H4 (cell line): ENCODE measurements at places on chromosomes 7 and 10. TPM values are rescaled to one million over a fixed set of nuclear protein-coding genes. Genes with fewer than 3 reads are reported as not detected.

CTNNA3 gene
- total RNA-seq, result 0.02 TPM in 1 of 2 replicates, not detected in the other

EBLN1 gene
- total RNA-seq, result not detected in 2 replicates

NCF1 gene
- total RNA-seq, result not detected in 2 replicates

MMS19 gene
- total RNA-seq, result 94.0 and 107 TPM in 2 replicates

CSGALNACT2 gene
- 1.6 and 3.9 TPM in 2 replicates for total RNA-seq

WDFY4 gene
- not detected in 2 replicates for total RNA-seq

ATP6V0E2 gene
- total RNA-seq, result 21.6 and 25.4 TPM in 2 replicates

MSS51 gene
- total RNA-seq, result 0.12 TPM in 1 of 2 replicates, not detected in the other

SNX13 gene
- total RNA-seq, result 65.9 and 77.7 TPM in 2 replicates

EGFR gene
- total RNA-seq, result 12.6 and 16.5 TPM in 2 replicates

CPXM2 gene
- total RNA-seq, result not detected in 2 replicates
